Mammary epithelial cell (primary cell): ENCODE measurements at places on chromosomes 12 and 14.

DNA sequence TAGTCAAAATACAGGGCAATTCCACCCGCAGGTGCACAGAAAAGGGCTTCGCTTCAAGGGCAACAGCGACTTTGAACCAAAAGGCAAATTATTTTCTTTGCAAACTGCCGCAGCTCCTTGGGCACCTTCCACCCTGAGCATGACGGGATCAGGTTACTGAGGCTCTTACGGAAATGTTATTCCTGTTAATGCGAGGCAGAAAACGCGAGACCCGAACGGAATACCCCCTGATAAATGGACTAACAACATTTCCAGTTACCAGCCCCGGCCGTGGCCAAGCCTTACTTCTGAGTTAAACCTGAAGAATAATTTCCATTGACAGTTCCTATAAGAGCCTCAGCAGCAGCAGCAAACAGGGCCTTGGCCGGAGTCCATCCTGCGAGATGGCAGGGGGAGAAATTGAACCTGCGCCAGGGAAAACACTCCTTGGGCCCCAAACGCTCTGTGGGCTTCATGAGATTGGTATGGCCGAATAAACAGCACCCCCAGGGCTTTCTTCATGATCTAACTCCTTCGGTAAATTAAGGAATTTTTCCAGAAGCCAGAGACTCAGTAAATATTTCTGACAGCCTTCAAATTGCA lies 70.0 kb upstream of the DICER1 start:
- no peak for DNase-seq

- peak; percentile 53 for DNase-seq
These were observed 38.9 kb downstream of the PRORP start for GRCh38 chr14:35161231-35161630.

DNA sequence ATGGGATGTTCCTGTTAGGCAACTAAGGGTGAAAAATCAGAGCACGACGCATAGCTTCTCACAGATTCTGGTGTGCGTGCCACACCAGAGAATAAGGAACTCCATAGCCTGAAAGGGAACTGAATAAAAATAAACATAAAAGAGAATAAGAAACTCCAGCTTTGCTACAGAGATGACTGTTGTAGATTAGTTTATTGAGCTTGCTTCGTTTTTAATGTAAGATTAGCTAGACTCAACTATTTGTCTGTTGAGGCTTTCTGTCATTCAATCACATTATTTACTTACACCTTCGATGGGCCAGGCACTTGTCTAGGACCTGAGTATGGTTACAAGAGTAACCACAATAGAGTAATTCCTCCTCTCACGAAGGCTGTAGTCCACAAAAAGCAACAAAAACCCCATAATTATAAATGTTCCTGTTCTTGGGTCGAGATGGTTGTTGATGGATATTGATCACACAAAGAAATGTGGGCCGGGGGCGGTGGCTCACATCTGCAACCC lies 807 bp upstream of the ZCCHC8 start:
- DNase-seq, result no peak

- DNase-seq, result no peak
These were observed 182.2 kb upstream of the CRY1 start for GRCh38 chr12:107275530-107275929.

- no peak for DNase-seq
These were observed 69.3 kb downstream of the RIN3 start for GRCh38 chr14:92582706-92583452.

DNA sequence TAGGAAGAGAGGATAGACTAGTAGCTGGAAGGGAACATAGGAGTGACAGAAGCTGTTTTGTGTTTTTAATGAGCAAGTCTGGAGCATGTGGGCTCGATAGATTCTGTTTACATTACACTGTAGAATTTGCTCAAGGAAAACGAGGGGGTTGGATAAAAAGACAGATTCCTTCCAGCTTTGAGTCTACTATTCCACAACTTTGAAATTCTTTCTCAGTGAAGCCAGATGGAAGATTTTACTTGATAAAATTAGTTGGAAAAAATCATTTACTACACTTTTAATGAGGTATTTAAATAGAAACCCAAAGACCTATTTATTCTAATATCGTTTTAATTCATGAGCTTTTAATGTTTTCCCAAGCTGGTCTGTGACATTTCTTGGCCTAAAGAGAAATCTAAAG lies 19.5 kb upstream of the EPS8 start:
- no peak for DNase-seq

DNA sequence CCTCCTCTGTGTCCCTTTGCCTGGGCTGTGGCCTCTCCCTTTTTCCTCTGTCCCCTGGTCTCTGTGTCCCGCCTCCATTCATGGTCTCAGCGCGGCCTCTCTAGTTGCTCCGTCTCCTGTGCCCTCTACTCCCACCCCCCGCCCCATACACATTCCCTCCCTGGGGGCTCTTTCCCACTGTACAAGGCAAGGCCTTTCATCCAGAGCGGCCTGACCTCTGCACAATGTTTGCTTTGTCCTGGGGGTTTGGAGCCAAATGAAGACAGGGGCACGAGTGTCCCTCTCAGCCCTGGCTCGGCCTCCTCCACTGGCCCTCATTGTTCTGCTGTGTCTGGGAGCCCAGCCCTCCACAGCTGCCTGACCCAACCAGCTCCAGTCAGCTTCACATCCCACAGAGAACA lies 678.6 kb downstream of the BCL11B start:
- DNase-seq, result no peak
